Hepatocyte (in vitro differentiated cells): ENCODE measurements at places on chromosomes 6 and 20.

DNA sequence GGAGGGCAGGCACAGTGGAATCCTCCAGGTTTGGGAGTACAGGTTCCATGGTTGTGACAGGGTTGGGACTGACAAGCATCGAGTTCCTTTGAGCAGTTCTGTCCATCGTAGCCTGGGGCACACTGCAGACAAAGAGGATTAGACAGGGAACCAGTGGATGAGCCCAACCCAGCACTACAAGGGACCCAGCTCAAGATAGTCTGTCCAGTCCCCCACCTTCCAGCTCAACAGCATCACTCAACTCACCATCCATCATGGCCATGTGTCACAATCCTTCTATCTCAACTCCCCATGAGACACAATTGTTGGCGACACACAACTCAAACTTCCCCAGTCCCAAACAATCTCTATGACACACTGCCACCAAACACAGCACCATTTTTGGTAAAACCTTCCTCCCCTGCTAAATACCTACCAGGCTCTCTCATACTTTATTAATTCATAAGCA is 11.8 kb upstream of the GPSM3 start:
- DNase-seq, result no peak
- H3K4me1 ChIP-seq, result no peaks in the 10 kb centered on the region
- H3K4me3 ChIP-seq, result no peak overlapping the region
- no peaks in the 10 kb centered on the region for H3K36me3 ChIP-seq

- H3K27me3 ChIP-seq, result no peaks in the 10 kb centered on the region
- no peak overlapping the region for H3K27ac ChIP-seq
- H3K36me3 ChIP-seq, result no peaks in the 10 kb centered on the region
- no peaks in the 10 kb centered on the region for H3K4me1 ChIP-seq
Measured at GRCh38 chr20:3696200-3696599, 14.4 kb upstream of the ADAM33 start.

- DNase-seq, result no peak
- H3K27ac ChIP-seq, result no peak overlapping the region
- no peak overlapping the region for H3K4me3 ChIP-seq
- H3K4me1 ChIP-seq, result peaks cover 4% of the 10 kb centered on the region
- H3K36me3 ChIP-seq, result no peaks in the 10 kb centered on the region
Measured at GRCh38 chr20:45822857-45823256, 4.3 kb downstream of the TNNC2 start.

- H3K4me3 ChIP-seq, result no peak overlapping the region
- DNase-seq, result no peak
- no peaks in the 10 kb centered on the region for H3K4me1 ChIP-seq
- H3K27me3 ChIP-seq, result no peaks in the 10 kb centered on the region
Measured at GRCh38 chr6:93701526-93701925, 282.2 kb upstream of the EPHA7 start.

- H3K36me3 ChIP-seq, result no peaks in the 10 kb centered on the region
- H3K4me1 ChIP-seq, result peaks cover 62% of the 10 kb centered on the region
- H3K27ac ChIP-seq, result peak overlapping the region; percentile 91
- peak; percentile 45 for DNase-seq
- no peak overlapping the region for H3K4me3 ChIP-seq
- H3K27me3 ChIP-seq, result no peaks in the 10 kb centered on the region
Measured at GRCh38 chr20:31713312-31714273, 9.1 kb downstream of the BCL2L1 start.

GRCh38 chr6:9699888-9700287 is 715.0 kb downstream of the TFAP2A start:
- no peaks in the 10 kb centered on the region for H3K36me3 ChIP-seq
- no peak overlapping the region for H3K27ac ChIP-seq
- H3K4me3 ChIP-seq, result no peak overlapping the region
- no peaks in the 10 kb centered on the region for H3K27me3 ChIP-seq
- no peaks in the 10 kb centered on the region for H3K4me1 ChIP-seq

DNA sequence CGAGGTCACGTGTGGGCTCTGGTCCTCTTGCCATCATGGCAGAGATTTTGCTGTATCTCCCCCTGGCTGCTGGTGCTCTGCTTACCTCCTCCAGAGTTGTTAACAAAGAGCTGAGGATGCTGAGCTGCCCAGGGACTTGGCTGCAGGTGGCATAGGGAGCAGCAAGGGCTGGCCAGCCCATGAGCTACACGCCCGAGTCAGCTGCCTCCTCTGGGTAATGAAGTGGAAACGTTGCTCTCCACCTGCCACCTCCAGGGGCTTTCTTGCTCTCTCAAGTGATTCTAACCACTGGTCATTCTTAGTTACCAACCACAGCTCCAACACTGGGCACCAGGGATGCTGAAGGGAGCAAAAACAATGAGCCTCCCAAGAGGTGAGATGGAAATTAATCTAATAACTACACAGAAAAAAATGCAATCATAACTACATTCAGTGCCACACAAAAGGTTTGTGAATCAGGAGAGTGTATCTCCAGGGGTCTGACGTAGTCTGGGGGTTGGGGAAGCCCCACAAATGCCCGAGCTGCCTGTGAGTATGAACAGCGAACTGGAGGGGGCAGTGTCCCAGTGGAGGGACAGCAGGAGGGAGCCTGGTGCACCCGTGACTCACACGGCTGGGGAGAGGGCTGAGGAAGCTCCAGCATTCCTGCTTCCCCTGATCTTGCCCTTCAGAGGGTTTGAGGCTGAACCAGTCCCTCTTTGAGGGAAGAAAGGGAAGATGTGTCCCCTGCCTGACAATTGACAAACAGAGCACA is 78.7 kb downstream of the CDH26 start:
- H3K36me3 ChIP-seq, result no peaks in the 10 kb centered on the region
- no peak overlapping the region for H3K27ac ChIP-seq
- no peak overlapping the region for H3K4me3 ChIP-seq
- peaks cover 20% of the 10 kb centered on the region for H3K4me1 ChIP-seq
- no peaks in the 10 kb centered on the region for H3K27me3 ChIP-seq

GRCh38 chr6:132085731-132086130 is 134.6 kb upstream of the CCN2 start:
- H3K27ac ChIP-seq, result peak overlapping the region; percentile 82
- peaks cover 9% of the 10 kb centered on the region for H3K4me1 ChIP-seq
- H3K36me3 ChIP-seq, result no peaks in the 10 kb centered on the region
- H3K4me3 ChIP-seq, result no peak overlapping the region
- DNase-seq, result no peak

DNA sequence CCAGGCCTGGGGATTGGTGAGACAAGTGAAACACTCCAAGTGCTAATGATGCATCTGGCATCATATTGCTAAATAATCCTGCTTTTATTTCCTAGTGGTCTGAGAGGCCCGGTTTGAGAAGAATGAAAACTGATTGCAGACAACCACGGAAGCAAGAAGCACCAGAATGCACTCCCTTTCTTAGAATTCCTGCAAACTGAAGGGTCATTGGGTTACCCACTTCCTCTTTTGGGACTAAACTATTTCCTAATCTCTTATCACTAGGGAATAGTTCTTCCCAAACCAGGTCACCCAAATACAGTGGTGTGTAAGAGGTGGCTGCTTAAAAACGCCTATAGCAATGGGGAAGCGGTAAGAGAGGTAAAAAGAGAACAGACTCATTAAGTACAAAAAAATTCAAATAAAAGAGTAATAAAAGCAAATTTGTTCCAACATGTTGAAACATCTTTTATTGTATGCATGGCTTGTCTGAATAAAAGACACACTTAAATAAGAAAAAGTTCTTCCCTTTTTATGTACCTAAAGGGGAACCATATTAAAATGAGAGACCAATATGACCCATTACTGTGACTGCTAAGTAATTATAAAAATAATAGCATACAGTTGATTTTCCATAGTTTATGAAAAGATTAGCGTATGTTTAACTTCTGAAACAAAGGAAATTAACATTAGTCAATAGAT is 125.8 kb downstream of the MYB start:
- H3K27me3 ChIP-seq, result no peaks in the 10 kb centered on the region
- DNase-seq, result no peak
- no peak overlapping the region for H3K4me3 ChIP-seq
- H3K27ac ChIP-seq, result no peak overlapping the region
- H3K4me1 ChIP-seq, result no peaks in the 10 kb centered on the region
- no peaks in the 10 kb centered on the region for H3K36me3 ChIP-seq

DNA sequence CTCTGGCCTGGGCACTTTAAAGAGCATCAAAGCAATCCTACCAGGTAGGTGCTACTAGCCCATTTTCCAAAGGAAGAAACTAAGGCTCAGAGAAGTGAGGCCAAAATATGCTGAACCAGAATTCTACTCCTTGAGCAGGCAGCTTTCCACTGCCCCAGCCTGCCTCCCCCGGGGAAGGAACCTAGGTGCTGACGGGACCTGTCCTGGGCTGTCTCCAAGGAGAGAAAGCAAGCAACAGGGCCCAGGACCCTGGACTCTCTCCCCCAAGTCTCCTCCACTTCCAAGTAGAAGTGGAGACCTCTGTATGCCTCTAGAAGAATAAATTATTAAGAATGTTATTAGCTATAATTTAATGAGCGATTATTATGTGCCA is 159.5 kb downstream of the MRPL14 start:
- DNase-seq, result no peak
- H3K4me1 ChIP-seq, result peaks cover 7% of the 10 kb centered on the region
- H3K36me3 ChIP-seq, result no peaks in the 10 kb centered on the region
- no peaks in the 10 kb centered on the region for H3K27me3 ChIP-seq

- no peak overlapping the region for H3K4me3 ChIP-seq
- H3K4me1 ChIP-seq, result no peaks in the 10 kb centered on the region
- H3K27ac ChIP-seq, result no peak overlapping the region
- no peaks in the 10 kb centered on the region for H3K36me3 ChIP-seq
- no peak for DNase-seq
Measured at GRCh38 chr20:48478806-48479585, 348.8 kb downstream of the PREX1 start.

DNA sequence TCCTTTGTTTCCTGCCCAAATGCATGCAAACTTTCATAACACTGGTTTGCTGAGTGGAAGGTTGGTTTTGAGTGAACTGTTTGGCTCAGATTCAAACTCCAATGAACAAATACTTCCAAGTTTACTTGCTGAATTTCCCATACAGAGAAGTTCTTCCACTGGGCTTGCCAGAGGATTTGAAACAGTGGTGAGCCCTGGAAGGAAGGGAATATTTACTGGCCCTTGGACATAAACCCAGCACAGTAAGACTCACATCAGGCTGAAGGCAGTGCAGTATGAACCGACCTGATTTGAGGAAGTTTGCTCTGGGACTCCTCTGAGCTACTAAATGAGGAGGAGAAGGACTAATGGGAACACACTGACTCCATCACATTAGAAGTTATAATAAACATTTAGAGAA is 3.8 kb downstream of the TRAF3IP2 start:
- no peaks in the 10 kb centered on the region for H3K36me3 ChIP-seq
- H3K27ac ChIP-seq, result peak overlapping the region; percentile 97
- peak; percentile 57 for DNase-seq

DNA sequence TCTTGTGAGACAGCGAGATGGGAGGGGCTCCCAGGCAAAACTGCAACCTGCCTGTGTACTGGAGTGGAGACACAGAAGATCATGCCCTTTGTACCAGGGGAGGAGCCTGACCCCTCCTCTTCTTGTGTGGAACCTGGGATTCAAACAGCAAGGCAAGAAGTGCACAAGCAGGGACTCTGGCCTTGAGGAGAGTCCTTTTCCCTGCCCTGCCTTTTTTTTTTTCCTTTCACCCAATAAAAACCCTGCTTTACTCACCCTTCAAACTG is 251.8 kb upstream of the OPRM1 start:
- H3K27me3 ChIP-seq, result no peaks in the 10 kb centered on the region
- H3K27ac ChIP-seq, result peak overlapping the region; percentile 48

DNA sequence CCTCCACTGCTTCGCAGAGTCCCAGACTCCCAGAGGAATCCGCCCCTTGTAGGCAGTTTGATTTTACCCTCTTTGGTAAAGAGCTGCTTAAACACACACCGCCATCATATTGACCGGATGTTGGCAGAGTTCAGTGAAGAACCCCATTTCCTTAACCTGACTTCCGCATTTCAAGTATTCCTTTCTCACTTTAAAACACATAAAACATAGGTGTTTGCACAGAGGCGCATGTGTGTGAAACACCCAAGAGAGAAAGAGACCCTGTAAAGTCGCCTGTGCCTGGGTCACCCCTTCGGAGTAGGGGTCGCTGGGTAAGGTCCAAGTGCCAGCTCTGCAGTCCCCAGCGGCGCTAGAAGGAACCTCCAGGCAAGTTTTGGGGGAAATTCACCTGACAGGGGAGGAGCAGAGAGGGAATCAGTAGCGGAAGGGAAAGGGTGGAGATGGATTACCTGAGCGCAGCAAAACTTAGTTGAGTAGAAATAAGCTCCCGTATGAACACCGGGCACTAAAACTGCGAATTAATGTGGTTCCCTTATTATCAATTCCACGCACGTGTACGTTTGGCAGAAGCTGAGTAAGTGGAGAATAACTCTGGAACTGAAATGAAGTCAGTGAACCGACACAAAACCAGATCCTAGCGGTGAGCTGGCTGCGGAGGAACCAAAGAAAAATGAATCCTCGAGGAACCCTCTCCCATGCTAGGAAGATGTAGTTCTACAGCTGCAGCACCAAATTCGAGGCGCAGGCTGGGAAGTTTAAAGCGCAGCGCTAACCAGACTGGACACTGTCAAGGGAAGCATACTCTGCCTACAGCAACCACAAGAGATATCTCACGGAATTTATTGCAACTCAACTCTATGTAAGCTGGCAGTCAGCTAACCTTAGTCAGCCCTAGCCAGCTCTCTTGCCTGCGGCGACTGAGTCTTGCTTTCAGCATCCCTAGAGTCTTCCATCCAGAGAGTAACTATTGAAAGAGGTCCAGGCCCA is 3.5 kb upstream of the HTR1B start:
- peaks cover 35% of the 10 kb centered on the region for H3K27me3 ChIP-seq
- DNase-seq, result peak; percentile 28
- H3K36me3 ChIP-seq, result no peaks in the 10 kb centered on the region
- no peak overlapping the region for H3K27ac ChIP-seq
- peaks cover 14% of the 10 kb centered on the region for H3K4me1 ChIP-seq

DNA sequence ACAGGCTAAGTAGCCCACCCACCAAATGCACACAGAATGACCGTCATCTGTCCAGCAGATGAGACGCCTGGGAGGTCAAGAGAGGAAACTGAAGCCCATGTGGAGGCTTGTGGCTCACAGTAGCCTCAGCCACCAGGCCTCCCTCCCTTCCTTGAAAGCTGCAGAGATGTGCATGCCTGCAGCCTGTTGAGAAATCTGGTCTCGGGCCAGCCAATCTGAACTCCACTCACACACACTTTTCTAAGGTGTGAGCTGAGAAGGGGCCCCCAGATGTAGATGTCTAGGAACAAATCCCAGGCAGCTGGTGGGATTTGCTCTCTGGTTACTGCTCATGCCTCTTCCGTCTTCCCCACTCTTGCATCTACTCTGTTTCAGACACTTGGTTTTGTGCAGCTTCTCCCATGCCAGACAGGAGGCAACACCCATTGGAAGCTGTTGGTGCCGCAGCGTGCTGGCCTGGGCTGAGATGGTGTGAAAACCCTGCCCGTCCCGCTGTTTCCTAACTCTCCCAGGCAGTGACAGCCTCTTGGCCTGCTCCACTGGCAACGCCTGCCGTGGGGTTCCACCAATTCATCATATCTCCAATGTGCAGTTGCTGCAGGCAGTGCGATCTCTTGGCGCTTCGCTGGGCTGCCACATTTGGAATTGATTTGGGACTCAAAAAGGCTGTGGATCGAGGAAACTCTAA is 24.1 kb upstream of the PAX1 start:
- H3K27ac ChIP-seq, result no peak overlapping the region
- H3K36me3 ChIP-seq, result no peaks in the 10 kb centered on the region
- no peak for DNase-seq
- no peaks in the 10 kb centered on the region for H3K4me1 ChIP-seq
- H3K4me3 ChIP-seq, result no peak overlapping the region
